ENCODE measurements at places on chromosomes 3 and 15.

GRCh38 chr3:12729051-12729651, 29.9 kb downstream of the TMEM40 start:
- no peak for DNase-seq

GRCh38 chr3:38648024-38648658, 1.3 kb downstream of the SCN5A start:
- DNase-seq = no peak

DNA sequence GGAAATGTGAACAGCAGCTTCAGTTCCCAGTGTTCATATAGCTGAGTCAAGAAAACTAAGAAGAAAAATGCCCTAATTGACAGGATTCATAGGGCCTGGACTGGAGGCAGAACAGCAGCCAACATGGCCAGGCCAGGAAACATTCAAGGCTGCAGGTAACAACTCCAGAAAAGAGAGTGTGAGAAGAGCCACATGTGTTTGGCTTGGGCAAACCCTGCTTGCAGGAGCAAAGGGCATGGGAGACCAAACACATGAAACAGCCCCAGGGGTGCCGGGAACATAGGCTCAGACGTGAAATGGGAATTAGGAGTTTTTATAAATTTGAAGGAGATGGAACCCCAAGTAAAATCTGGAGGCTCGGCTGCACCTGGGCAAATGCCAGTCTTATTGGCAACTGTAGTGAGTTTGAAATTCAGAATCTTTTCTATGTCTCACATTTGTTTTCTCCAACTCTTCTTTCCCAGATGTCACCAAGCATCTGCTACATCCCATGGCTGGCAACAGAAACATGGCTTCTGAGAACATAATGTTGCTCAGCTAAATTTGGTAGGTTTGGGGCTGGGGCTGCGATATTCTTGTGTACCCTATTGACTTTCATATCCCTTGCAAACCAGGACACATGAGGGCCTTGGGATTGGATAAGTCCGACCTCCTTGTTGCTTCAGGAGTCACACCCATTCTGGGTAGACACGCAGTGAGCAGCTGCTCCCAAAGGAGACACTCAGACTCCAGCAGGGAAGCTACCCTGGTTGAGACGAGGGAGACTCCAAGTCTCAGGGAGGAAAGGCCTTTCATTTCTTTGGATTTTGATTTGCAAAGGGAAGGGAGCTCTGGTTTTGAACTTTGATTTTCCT, 98.9 kb upstream of the CLSTN2 start:
- no peak for DNase-seq

GRCh38 chr3:58580826-58581327, 3.7 kb upstream of the FAM107A start:
- no peak for DNase-seq

GRCh38 chr15:70276401-70276800, 178.7 kb upstream of the TLE3 start:
- no peak for DNase-seq

DNA sequence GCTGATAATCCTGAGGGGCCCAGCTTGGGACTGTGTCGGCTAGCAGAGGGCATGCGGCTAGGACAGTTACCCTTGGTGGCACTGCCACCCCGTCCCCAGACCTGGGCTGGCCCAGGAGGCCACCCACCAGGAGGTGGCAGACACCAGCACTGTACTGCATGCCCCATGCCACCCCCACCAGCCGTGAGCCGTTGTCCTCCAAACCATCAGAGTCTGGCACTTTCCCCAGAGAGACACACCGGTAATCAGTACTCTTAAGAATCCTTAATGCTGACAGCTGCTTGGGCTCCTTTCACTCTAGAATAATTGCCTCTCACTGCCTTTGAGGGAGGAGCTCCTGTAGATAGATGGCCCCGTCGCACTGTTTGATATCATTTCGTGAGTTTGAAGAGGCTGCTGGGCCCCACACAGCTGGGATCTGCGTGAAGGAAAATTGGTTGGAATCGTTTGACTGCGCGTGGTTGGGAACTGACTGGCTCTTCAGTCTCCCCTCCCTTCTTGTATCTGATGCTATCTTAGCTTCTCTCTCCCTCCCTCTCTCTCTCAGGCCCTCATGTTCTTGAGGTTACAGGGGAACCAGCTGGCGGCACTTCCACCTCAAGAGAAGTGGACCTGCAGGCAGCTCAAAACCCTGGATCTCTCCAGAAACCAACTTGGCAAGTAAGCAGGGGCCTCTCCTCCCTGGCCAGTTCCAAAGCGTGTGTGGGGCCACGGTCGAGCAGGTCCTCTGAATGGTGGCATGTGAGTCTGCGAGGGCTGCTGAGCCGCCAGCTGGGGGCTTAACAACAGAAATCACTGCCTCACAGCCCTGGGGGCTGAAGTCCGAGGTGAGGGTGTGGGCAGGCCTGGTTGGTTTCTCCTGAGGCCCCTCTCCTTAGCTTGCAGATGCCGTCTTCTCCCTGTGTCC, 94.9 kb downstream of the LRRK1 start:
- DNase-seq = no peak

DNA sequence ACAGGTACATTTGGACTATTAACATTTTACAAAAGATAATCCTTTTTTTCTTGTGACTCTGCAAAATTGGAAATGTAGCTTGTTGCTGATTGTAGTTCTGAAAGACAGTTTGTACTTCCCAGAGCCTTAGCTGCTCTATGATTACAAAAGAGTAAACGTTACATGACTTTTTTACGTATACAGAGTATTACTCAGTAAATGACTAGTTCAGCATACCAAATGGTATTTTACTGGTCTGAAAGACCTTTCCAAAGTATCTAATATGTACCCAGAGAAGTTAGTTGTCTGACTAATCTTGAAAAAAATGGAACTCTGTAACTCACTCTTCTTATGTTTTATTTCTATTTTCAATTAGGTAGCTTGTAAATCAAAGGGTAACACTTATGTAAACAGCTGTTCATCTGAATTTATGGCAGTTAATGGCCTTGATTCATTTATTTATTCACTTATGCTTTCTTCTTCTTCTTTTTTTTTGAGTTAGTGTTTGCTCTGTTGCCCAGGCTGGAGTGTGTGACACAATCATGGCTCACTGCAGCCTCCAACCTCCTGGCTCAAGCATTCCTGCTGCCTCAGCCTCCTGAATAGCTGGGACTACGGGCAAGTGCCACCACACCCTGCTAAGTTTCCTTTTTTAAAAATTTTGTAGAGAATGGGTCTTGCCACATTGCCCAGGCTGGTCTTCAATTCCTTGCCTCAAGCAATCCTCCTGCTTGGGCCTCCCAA, 151.7 kb downstream of the C3orf38 start:
- no peak for DNase-seq

GRCh38 chr3:76646921-76647562, 392.9 kb upstream of the ROBO2 start:
- DNase-seq = no peak

- no peak for DNase-seq
Observed at GRCh38 chr3:86645756-86646155, 345.2 kb downstream of the VGLL3 start.

DNA sequence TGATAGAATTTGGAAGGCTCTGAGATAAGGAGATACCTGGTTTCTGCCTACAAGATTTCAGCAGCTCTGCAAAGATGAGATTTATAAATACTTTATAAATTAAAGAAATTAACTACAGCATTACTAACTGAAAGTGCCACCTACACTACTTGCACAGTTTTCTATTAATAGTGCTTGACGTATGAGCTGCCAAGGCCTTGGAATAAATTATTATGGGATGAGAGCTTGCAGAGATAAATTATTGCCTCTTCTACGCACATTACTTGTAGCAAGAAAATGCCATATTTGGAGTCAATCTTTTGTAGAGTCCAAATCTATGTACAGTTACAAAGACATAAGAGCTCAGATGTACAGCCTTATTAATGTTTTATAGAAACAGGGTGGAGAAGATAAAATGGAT, 89.1 kb downstream of the BCHE start:
- DNase-seq = no peak

GRCh38 chr3:12197475-12197874, 38.8 kb upstream of the TIMP4 start:
- DNase-seq = no peak

DNA sequence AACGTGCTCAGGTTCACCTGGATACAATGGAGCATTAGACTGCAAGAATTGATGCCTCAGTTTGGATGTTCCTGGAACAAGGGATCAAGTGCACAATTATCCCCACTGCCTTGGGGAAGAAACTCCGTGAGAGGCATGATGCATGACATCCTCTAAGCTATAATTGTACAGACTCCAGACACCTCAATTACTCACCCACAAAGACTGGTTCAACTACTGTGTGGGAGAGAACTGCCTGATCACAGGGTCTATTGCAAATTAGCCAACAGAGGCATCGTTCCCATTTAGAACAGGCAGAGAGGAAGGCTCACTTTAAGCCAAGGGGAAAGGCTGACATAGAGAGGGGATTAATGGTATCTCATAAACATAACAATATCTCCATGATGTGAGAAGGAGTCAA, 43.5 kb downstream of the ARRDC4 start:
- DNase-seq = no peak

DNA sequence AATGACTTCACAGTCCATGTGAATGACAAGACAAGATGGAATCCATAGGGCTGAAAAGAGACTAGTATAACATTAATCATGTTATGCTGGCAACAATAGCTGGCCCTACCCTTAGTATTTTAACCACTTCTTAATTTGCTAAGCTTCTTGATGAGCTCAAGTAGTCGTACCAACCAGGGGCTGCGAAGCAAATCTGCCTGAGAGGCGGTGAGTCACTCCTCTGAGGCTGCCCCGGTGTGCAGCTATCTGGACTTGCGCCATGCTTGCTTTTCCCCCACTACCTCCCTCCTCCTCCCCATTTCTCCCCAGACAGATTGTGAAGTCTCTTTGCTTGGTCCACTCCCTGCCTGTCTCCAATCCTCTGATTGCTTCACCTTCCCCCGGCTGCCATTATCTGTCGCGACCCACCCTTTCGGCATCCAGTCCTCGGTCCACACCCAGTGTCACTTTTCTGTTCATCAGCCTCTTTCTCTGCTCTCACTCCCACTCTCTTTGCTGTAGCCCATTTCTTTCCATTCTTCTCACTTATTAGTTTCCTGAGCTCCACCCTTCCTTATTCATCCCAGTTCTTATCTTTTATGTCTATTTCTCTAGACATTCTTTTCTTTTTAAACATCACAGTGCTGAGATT, 42.7 kb downstream of the DUT start:
- DNase-seq = no peak

GRCh38 chr3:51637941-51638471, 33.0 kb upstream of the TEX264 start:
- DNase-seq = no peak

DNA sequence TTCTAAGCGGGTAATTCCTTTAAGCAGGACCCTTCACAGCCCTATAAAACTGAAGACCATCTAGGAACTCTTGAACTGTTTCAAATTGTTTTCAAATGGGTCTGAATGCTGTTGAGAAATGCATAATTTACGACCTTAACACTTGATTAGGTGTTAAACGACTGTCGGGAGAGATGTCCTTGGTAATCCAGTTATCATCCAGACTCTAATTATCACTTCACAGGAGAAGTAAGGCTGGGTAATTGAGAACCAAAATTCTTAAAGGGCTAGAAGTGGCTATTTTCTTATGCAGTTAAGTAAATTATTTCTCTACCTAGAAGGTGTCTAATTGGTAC, 276.7 kb upstream of the TBC1D5 start:
- DNase-seq = no peak

GRCh38 chr3:93911206-93911605, 62.5 kb downstream of the PROS1 start:
- DNase-seq = no peak

DNA sequence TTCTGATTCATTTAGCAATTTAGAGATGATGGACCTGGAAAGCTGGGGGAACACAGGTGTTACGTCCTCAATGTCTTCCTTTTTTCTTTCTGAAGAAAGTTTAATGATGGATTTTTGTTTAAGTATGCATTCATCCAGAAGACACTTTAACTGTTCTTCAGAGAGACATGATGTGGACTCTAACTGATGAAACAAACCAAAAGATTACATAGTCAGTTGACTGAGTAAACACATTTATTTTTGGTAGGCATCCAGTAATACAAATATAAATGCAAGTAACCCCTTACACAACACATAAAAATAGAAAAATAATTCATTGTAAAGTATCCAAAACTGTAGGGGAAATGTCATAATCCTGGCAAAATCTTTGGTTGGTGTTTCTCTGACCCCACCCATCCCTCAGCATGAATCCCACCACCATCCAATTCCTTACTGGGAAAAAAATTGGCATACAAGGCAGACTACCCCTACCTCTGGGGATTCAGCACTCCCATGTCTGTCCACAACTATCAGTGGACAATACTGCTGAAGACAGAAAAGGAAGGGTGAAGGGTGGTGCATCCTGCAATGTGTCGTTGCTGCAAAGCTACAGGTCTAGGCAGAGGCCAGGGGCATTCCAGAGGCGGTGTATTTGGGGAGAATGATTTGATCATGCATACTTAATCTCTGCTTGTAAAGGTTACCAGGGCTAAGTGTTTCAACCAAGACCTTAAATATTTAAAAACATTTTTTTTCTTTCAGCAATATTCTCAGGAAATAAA, 37.4 kb downstream of the THBS1 start:
- no peak for DNase-seq

- DNase-seq = no peak
Observed at GRCh38 chr15:59232476-59232875, 25.8 kb downstream of the LDHAL6B start.

DNA sequence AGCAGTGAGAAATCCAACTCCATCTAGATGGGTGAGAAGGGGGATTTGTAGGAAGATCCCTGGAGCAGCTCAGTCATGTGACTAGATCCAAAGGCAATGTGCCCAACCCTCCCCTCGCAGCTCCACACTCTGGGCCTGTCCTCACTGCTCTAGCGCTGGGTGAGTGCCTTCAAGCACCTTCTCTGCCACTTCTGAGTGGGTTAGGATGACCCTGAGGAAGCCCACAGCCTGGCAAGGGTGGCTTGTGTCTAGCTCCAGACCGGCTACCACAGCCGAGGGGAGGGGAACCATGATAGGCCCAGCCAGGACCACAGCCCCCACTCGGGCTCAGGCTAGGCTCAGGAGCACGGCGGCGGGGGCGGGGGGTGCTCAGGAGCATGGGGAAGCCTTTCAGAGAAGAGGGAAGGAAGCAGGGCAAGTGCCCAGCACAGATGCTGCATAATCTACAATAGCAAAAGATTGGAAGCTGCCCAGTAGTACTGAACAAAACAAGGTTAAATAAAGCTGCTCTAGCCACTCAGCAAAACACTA, 1.7 kb downstream of the SPATA12 start:
- no peak for DNase-seq

GRCh38 chr3:39423436-39423970, 17.0 kb downstream of the RPSA start:
- DNase-seq = no peak

DNA sequence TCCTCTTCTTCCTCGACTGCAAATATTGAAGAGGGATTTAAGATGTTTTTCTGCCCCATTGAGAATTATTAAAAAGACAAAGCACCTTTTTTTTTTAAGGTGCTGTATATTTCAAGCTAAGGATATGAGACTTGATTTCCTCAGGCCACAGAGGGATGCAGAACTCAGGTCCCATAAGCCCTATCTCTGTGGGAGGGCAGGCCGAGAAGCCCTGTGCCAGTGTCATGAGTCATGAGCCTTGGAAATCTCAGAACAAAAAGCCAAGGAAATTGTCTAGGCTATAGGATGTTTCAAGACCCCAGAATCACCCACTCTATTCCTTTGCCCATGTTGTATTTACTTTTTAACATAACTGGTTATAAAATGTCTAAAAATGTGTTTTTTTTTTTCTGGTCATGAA, 7.3 kb downstream of the ESYT3 start:
- no peak for DNase-seq
